ENCODE measurements at places on chromosomes 11 and 22. TPM values are rescaled to one million over a fixed set of nuclear protein-coding genes. Genes with fewer than 3 reads are reported as not detected.

- no peak for DNase-seq
These were observed 36.5 kb upstream of the CSNK1E start for GRCh38 chr22:38353701-38354100.

GRCh38 chr11:74681686-74682651 lies 49.3 kb downstream of the CHRDL2 start:
- DNase-seq, result peak; percentile 49

Gene ROBO4
- polyA plus RNA-seq, result 26.4 TPM

DNA sequence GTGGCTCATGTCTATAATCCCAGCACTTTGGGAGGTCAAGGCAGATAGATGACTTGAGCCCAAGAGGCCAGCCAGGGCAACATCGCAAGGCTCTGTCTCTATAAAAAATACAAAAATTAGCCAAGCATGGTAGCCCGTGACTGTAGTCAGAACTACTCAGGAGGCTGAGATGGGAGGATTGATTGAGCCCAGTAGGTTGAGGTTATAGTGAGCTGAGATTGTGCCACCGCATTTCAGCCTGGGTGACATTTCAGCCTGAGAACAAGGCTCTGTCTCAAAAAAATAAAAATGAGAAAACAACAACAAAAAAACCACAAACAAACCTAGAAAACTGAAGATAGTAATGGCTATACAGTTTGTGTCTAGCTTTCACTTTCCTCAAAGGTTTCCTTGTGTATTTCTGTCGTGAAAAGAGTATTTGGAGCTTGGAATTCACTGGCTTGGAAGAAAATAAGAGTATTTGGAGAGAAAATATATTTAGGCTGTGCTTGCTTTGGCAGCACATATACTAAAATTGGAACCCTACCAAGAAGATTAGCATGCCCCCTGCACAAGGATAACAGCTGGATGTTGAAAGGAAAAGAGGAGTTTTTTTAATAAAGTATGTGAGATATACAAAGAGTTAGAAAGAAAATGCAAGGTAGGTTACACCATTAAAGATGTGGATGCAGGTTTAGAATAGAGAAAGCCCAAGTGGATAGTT lies 3.9 kb upstream of the BIRC3 start:
- peak; percentile 36 for DNase-seq

Gene NXF1
- polyA plus RNA-seq, result 60.5 TPM

- no peak for DNase-seq
These were observed 546 bp downstream of the GNB1L start for GRCh38 chr22:19853879-19854777.

DNA sequence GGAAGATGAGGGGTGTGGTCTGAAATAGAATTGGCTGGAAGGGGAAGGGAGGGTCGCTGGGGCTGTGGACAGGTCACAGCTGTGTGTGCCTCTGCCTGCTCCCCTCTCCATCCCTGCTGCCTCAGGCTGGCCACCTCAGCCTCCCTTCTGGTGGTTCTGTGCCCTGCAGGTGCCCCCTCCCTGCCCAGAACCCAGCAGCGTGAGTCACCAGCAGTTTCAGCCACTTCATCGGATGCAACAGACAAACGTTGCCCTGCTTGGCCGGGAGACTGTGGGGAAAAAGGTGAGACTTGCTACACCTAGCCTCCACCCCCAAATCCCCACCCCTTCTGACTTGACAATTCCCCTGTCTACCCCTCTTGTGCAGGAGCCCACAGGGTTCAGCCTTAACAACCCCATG lies 21.8 kb upstream of the LRRC10B start:
- no peak for DNase-seq

Gene TRPM5
- polyA plus RNA-seq, result not detected

- DNase-seq, result no peak
These were observed 155.7 kb upstream of the BLID start for GRCh38 chr11:122271745-122272144.

Gene CDON
- polyA plus RNA-seq, result 16.3 TPM

Gene CSNK2A3
- 0.73 TPM for polyA plus RNA-seq

DNA sequence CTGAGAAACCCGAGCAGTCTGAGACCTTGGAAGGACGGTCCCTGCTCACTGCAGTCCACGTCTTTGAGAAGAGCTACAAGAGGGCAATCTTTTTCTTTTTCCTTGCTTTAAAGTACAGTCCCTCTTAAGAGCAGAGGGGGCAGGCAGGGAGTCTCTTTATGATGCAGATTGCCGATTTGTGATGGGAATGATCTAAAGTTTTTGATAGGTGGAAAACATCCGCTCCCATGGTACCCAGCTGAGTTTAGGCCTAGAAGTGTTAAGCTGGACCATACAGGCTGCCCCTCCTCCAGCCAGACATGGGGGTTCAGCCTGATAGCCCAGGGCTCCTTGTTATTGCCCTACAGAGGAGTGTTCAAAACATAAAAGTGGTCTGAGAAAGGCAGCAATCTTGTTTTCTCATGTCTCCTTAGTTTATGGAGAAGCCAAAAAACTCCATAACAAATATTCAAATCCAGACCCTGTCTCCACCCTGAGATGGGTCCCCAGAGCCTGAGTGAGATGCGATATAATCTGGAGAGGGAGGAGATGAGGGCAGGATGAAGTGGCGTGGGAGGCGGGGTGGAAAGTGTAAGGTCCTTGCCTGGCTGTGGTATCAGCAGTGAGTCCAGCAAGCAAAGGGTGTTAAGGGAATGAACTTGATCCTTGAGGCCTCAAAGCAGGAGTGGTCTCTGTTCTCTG lies 135.1 kb downstream of the FDX1 start:
- no peak for DNase-seq

DNA sequence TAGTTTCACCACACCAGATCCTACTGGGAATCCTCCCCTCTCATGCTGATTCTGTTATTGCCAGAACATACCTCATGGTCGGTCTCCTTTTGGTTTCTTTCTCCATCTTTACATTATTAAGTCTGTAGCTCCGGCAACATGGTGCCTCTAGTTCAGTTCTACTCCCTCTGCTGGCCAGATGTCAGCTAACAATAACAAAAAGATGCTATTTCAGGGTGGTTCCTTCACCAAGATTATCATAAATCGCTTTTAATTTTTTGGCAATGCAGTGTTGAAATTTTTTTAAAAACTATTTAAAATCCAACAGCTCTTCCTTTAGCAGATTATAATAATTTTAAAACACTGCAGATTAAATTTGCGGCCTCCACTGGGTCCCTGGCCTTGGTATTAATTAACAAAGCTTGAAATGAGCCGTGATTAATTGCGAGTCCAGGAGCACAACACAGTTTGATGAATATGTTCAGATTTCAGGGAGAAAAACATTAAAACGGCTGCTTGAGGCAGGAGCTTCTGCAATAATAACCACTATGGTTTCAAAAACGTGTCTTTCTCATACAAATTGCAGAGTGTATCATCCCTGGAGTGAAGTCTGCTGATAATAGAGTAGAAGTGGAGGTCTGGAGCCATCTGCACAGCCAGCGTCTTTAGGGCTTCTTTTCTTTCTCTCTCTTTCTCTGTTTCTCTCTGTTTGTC lies 492.9 kb upstream of the KIRREL3 start:
- peak; percentile 18 for DNase-seq

Gene PAK1
- 89.0 TPM for polyA plus RNA-seq

- no peak for DNase-seq
These were observed 20.3 kb downstream of the DKK3 start for GRCh38 chr11:11988099-11988651.

DNA sequence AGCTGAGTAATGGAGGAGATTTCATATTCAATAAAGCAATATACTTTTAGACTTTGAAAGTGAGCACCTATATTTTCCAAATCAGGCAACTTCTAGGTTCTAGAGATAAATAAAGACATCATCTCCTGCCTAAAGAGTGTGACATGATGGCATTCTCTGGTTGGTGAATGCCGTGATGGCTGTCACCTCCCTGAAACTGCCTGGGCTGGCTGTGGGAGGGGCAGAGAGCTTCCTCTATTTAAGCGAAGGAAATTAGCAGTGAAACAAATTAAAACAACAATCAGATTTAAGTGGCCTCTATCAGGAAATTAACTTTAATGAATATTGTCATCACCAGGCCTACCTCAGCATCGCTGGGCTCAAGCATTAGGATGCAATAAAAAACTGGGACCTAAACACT lies 113.9 kb downstream of the ARL14EP start:
- no peak for DNase-seq

DNA sequence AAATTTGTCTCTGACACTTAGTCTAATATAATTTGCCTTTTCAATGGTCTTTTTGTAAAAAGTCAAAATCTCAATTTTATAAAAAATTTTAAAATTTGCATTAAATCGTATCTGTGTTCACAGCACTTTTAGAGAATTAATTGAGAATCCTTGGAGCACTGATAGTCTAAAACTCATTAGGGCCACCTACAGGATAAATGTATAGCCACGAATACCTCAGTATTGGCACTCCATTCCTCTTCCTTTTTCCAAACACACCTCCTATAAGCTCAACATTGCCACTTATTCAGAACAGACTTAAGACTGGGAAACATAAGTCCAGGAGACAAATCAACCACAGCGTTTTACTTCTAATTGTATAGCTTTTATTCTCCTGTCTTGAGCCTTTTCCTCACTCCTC lies 776.0 kb upstream of the ARHGAP42 start:
- DNase-seq, result no peak

Gene OAF
- polyA plus RNA-seq, result 41.5 TPM

Gene GSTT2
- polyA plus RNA-seq, result 1.7 TPM

DNA sequence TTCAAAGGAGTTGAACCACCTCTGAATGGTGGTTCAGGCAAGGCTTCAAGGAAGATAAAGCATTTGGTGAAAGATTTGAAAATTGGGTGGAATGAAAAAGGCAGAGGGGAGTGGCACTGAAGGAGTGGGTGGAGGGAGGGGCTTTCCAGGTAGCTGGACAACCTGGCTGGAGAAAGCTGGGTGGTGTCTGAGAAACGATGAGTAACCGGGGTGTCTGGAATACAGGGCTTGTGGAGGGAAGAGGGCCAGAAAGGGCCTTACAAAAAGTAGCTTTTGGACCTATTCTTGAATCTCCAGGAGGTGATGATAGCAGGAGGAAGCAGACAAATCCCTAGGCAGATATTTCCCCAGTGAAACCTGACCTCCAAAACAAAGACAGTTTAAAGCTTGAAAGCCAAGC lies 99.3 kb downstream of the RASSF10 start:
- DNase-seq, result no peak

DNA sequence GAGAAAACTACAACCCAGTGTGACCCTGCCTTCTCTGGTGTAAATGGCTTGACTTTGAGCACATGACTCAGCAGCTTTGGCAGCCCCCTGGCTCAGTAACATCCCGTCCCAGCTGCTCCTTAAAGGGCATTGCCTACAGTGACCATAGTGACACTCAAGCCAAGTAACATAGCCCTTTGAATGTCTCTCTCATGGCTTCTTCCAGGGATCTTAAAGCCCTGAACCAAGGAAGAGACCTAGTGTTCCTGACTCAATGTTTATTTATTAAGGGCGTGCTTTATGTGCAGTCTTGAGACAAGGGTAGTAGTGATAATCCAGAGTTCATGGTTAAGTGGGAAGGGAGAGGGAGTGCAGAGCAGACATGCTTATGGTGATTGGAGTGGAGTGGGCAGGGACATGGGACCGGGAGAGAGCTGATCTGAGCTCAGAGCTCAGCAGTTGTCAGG lies 125.7 kb downstream of the PARVA start:
- DNase-seq, result no peak

DNA sequence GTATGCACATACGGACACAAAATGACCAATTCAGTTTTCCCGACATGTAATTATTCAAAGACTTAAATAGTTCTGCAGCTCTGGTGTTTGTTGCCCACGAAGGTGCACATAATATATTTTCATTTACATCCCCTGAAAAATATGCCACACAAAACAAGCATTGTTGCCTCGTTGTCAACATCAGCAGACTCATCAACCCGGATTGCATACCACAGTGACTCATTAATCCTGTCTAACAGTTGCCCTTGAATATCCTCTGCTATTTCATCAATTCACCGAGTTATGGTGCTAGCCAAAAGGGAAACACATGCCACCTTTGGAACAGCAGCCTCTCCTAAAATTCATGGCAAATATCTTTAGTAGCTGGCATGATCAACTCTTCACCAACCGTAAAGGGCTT lies 582.2 kb downstream of the LRRC4C start:
- no peak for DNase-seq

Gene P4HA3
- polyA plus RNA-seq, result 5.7 TPM

DNA sequence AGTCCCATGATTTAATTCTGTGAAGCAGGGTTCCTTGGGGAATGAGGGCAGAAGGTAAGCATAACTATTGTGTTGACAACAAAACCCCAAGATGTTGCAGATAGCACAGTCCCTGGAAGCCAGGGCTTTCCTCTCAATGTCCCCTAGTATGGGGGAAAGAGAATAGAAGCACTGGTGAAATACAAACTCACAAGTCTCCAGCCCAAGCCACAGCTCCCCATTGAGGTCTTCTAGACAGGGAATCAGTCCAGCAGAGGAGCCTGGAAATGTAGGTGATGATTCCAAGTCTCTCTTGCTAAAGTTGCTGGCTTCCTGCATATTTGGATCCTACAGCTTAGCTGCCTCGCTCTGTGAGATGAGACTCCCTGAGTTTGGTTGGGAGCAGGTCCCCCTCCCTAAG lies 31.7 kb upstream of the DRD2 start:
- DNase-seq, result no peak

Gene APLNR
- polyA plus RNA-seq, result 103 TPM

Gene LRRC55
- 0.87 TPM for polyA plus RNA-seq

DNA sequence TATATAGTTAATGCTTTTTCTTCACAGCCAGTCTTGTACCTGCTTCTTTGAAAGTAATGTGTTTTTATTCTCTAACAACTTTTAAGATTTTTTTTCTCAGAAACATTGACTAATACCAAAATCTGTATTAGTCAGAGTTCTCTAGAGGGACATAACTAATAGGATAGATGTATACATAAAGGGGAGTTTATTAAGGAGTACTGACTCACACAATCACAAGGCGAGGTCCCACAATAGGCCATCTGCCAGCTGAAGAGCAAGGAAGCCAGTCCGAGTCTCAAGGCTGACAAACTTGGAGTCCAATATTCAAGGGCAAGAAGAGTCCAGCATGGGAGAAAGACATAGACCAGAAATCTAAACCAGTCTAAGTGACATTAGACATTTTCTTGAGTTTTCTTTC lies 140.0 kb downstream of the RAB38 start:
- DNase-seq, result no peak

GRCh38 chr11:120633616-120634393 lies 122.3 kb downstream of the GRIK4 start:
- DNase-seq, result no peak

All from muscle of leg (tissue), 16 donors.